Stimulated activated CD4-positive, alpha-beta T cell treated with anti-CD3 and anti-CD28 coated beads, Interleukin-12 subunit alpha, Interleukin-12 subunit beta, amount 100 ng/mL, for 4 hours (primary cell): ENCODE measurements at places on chromosomes 6 and 20.

- DNase-seq = no peak
Observed at GRCh38 chr20:38423541-38423940, 11.6 kb downstream of the SNHG17 start.

DNA sequence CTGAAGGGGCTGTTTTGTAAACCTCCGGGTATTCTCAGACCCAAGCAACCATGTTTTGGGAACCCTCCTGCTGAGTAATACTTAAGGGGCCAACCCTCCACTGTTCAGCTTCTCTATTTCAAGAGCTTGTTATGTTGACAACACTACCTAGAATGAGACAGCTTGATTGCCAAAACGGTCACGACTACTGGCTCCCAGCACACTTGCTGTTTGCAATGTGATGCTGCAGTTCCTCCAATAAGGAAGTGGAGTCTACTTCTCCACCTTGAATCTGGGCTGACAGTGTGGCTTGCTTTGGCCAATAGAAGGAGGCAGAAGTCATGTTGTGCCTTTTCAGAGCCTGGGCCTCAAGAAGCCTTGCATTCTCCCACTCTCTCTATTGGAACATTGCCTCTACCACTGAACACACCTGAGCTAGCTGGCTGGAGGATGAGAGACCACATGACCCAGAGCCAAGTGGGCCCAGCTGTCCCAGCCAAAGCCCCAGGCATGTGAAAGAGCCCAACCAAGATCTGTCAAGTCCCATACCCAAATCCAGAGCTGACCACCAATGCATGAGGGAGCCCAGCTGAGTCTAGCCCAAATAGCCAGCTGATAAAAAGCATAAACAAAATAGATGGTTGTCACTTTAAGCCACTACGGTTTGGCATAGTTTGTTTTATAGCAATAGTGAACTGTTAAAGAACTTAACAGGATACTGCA, 108.0 kb downstream of the PRND start:
- no peak for DNase-seq

- no peak for DNase-seq
Observed at GRCh38 chr6:119128252-119128912, 49.9 kb upstream of the FAM184A start.

DNA sequence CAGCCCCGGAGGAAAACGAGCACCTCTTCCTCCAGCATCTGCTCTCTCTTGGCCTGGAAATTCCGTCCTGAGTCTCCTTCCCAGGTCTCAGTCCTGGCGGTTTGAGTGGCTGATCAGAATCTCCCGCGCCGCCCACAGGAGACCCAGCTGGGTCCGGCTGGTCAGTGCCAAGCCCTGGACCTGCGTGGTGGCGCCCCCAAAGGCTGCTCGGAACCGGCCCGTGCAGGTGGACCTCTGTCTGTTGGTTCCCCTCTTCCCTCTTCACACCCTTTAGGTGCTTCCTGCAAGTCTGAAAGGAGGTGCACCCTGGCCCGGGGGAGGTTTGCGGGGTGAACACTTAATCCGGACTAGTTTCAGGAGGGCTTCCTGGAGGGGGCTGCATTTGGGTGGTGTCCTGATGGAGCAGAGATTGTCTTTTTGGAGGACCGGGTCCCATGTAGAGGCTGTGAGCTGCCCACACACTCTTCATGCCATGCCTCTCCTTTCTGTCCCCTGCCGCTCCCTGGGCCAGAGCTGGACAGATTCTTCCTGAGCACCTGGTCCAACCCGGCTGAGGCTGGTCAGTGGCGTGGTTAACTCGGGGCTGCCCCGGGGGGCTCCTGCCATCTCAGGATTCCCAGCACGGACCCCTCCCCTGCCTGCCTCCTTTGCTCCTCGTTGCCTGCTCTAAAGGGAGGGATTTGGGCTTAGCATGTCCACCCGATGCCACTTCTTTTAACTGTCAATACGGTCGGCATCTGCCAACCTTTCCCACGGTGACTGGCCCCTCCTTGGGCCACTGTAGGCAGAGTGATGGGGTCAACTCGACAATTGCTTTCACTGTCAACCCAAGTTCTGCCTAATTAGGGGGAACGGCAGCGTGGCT, 16.5 kb upstream of the BHLHE23 start:
- DNase-seq = no peak

DNA sequence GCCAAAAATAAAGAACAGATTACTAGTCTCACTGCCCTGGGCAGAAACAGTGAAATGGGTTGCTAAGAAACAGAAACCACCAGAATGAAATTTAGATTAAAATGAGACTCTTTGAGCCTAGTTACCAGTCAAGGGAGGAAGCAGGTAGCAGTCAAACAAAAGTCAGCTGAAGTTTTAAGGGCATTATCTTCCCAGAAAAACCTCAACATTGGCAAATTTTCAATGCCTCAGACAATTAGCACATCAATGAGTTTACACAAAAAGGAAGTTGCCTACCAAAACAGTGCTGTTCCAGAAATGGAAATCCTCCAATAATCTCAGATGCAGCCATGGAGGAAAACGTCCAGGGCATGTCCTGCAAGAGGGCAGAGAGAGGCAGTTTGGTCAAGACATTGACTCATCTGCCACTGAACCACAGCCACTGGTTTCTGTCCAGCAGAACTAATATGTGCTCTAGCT, 399.7 kb upstream of the ADGRB3 start:
- no peak for DNase-seq

- DNase-seq = peak; percentile 46
Observed at GRCh38 chr6:33632558-33633039, 11.5 kb downstream of the ITPR3 start.

DNA sequence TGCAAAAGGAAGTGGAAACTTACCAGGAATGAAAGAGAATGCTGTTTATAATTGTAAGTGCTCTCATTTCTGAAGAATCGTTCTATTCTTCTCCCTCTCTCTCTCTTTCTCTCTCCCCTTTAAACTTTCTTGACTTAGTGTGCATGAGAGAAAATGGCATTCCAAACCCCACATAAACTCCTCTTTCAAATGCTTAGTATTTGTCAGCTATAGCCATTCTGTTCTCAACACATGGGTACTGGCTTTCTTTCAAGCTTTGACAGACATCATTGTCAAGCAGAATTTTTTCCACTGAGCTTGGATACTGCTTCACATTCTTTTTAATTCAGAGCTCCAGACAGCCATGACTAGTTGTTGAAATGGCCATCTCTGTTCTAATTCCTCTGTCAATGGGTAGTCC, 51.1 kb upstream of the PREP start:
- no peak for DNase-seq

DNA sequence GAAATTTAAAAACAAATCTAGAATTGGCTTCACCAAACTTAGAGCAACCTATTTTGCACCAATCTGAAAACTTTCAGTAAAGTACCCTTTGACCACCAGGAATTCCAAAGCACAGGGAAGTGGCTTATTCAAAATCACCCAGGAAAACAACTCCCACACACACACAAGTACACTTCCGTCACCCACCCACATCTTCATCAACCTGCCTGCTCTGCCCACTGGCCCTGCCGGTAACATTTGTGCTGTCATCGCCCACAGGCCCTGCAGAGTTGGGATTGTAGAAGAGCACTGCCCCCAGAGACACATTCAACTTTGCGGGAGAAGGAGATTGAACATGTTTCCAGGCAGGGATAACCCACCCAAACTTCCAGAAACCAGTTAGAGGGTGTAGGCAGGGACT, 19.3 kb upstream of the SCML4 start:
- no peak for DNase-seq

GRCh38 chr6:169923468-169924464, 172.3 kb downstream of the ERMARD start:
- no peak for DNase-seq

GRCh38 chr6:109894181-109894580, 83.9 kb upstream of the GPR6 start:
- DNase-seq = no peak

GRCh38 chr6:165448210-165448609, 138.8 kb upstream of the C6orf118 start:
- DNase-seq = no peak

- no peak for DNase-seq
Observed at GRCh38 chr6:169376458-169376857, 122.8 kb upstream of the THBS2 start.

DNA sequence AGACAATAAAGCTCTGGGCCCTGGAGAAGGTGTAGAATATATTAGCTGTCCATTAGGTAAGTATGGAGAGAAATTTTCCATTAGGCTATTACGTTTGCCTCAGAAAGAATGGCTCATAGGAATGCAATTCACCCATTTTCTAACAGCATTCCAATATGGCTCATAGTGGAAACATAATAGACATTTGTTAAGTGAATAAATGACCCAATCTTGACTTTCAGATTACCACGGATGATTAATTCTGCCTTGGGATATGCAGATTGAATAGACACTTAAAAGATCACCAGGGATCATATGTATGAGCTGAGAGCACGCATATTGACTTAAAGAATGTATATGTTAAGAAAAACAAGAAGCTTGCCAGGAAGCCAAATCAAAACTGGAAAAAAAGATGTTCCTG, 209.1 kb upstream of the CDYL start:
- no peak for DNase-seq

DNA sequence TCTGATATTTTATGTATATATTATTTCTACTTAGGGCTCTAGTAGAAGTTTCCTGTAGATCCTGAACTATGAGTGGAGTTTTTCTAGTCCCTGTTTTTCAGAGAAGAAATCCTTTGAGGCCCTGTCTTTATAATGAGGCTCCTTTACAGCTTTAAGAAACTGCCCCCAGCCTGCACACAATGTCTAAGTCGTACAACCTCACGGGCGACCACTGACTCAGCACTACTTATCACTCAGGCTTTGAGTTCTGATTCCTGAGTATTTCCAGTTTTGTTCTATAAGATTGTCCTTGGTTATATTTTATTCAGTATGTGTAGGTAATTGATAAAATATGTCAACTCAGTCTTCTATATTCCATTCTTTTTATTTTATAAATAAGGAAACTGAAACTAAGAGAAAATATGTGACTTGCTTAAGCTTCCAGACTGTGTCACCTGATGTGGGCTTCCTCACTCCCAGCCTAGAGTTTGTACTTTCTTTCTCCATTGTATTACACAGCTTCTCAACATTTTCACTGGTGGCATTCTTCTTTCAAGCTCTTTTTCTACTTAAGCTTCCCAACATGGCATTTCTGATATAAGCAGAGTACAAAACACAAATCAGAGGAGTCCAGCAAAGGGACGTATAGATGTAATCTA, 167.0 kb downstream of the TBX18 start:
- no peak for DNase-seq

- peak; percentile 48 for DNase-seq
Observed at GRCh38 chr6:135182071-135183001, 1.2 kb downstream of the MYB start.

DNA sequence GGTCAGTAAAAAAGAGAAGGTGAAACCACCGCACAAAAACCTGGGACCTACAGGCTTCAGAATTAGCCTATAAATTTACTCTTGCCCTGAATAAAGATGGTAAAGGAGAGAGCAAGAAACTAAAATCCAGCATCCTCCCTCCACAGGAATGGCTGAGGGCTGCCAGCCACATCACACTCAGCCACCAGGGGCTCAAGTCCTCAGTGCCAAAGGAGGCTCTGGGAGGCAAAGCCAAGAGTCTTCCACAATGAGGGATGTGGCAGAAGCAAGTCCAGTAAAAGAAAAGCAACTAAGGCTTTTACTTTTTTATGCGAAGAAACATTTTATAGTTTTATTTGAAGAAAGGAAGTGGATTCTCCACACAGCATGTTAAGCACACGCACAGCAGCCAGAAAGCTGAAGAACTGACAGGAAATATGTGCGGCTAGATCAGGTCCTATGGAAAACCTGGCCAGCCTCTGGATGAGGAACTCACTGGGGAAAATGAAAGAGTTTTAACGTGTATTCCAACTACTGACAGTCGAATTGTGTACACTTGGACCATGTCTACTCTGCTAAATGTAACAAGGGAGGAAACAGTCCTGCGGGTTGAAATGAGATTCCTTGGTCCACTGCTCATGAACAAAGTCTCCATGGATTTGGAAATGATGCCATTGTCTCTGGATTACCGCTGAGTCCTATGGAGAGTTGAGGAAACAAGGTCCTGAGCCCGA, 219.4 kb upstream of the SSTR4 start:
- DNase-seq = no peak

GRCh38 chr6:72711731-72712130, 89.9 kb downstream of the KCNQ5 start:
- DNase-seq = no peak

DNA sequence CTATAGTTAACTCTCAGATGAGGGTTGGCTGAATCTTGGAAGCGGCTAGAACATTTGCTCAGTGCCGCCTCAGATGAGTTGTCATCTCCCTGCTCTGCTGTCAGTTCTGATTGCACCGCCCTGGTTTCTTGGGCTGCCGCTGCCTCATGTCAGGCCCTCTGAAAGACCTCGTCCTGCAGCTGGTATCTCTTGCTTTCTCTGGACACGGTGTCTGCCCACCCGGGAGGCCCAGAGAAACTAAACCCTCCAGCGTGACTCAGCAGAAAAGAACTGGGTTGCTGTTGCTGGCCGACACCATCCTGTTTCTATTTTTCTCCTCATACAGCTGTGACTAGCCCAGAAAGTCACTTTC, 355.4 kb downstream of the CD83 start:
- DNase-seq = no peak

GRCh38 chr6:122790423-122791309, 1.6 kb downstream of the SMPDL3A start:
- no peak for DNase-seq

DNA sequence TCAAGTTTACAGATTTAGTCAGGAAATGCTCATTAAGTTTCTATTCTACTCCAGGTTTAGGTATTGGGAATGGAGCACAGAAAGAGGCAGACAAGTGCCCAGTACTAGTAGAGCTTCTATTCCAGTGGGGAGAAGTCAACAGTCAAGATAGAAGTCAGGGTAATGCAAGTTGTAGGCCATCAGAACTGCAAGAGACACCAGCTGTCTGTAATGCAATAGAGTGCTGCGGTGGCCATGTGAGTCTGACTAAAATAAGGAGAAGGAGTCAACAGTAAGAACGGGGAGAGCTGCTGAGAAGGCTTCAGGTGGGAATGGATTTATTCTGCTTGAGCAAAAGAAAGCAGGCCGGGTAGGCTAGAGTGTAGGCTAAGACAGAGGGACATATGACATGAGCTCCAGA, 515.0 kb downstream of the QKI start:
- DNase-seq = no peak
